ENCODE measurements at places on chromosomes 1 and 21. TPM values are rescaled to one million over a fixed set of nuclear protein-coding genes. Genes with fewer than 3 reads are reported as not detected.

KIAA1614 gene
- total RNA-seq: 0.21 TPM

SLAMF7 gene
- total RNA-seq: 102 TPM

NFIA gene
- total RNA-seq: 0.66 TPM

CYP4Z1 gene
- total RNA-seq: not detected

S100A9 gene
- not detected for total RNA-seq

TMEM125 gene
- not detected for total RNA-seq

IL20 gene
- total RNA-seq: not detected

CFHR3 gene
- total RNA-seq: not detected

PROX1 gene
- total RNA-seq: not detected

LRRC7 gene
- total RNA-seq: 0.08 TPM

Data from activated CD8-positive, alpha-beta T cell treated with anti-CD3 and anti-CD28 coated beads, Interleukin-2, amount 10 ng/mL, durations not matched to agents 7 days and 5 days (primary cell).